Inflammatory macrophage treated with lipopolysaccharide for 4 hours (primary cell): ENCODE measurements at places on chromosomes 1 and 21.
A peak's percentile ranks its signal among the peaks of the same experiment; 100 is the strongest.

DNA sequence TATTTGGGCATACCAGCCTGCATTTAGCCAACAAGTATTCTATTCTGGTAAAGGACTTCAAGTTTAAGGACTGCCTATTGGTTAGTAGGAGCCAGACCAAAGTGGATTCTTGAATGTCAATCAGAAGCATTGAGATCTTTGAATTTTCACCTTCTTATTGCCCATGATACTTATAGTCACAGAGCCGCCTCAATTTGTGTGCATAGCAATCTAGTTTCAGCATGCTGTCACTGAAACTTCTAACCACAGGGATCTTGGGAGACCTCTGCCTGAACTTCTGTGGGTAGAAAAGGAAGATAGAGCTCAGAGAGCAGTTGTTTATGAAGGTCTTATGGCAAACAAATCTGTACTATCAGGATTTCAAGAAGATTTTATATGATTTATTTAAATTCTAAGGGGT, 501.4 kb upstream of the USP24 start:
- DNase-seq, result no peak

GRCh38 chr1:150609732-150610131, 19.7 kb downstream of the ENSA start:
- DNase-seq, result no peak

DNA sequence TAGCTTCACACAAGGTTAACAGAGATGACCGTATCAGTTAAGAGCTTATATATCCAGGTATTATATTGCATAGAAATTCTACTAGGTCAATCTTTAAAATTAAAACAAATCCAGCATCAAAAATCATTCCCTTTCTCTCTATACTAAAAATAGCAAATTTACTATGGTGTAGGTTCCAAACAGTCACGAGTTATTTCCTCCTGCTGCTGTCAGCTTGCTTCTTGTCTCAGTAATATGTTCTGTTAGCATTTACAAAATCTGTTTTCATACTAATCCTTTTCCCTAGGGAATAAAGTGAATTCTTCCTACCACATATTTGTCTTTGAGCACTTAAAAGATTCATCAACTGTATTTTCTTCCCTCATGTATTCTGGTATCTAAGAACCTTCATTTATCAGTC, 2.5 kb downstream of the WDR26 start:
- DNase-seq, result peak; percentile 15

DNA sequence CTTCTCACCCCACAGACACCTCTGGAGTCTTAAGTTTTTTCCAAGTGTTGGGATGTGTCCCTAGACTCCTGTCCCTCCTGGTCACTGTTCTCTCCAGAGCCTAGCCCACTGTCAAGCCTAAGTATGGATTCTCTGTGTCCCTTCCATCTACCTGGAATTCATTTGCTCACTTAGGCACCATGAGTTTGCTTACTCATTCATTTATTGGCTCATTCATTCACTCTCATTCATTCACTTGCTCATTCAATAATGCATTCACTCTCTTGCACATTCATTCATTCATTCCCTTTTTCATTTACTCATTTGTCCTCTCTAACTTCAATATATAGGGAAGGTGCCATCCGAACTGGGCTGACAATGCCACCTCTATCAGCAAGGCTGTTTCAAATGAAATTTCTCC, 1.6 kb downstream of the S100A16 start:
- no peak for DNase-seq

DNA sequence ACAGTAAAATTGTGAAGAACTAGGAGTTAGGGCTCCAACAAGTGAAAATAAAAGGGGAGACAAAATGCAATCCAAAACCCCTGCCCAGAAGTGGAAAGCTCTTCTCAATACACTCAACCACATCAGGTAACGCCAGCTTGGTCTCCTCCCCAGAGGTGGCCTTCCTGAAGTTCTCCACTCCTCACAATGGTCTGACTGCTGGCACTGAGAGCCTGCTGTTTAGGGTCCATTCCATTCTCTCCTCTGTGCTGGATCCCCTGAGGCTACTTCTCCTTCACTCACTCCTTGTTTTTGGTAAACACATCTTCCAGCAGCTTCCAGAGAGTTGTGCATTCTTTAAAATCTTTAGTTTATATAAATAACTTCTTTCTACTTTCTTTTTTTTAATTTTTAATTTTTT, 189.5 kb downstream of the KCNT2 start:
- no peak for DNase-seq

GRCh38 chr1:74427681-74428080, 84.7 kb downstream of the LRRC53 start:
- DNase-seq, result no peak

DNA sequence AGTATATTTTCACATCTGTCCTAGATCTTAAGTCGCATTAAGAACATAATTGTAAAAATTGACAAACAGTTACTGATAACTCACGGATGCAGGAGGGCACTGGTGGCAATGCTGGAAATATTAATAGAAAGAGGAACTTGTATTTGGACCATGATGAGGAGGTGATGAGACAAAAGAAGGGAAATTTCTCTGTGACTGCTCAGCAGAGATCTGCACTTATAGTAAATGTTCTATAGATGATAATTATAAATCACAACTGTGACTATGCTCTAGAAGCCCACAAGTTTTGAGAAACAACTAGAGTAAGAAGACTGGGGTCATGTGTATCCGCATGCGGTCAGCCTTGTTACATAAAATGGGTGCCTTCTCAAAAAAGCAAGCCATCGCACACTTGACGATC, 8.7 kb upstream of the DUSP12 start:
- peak; percentile 64 for DNase-seq

GRCh38 chr21:31184459-31184858, 146.2 kb upstream of the KRTAP19-8 start:
- peak; percentile 32 for DNase-seq

DNA sequence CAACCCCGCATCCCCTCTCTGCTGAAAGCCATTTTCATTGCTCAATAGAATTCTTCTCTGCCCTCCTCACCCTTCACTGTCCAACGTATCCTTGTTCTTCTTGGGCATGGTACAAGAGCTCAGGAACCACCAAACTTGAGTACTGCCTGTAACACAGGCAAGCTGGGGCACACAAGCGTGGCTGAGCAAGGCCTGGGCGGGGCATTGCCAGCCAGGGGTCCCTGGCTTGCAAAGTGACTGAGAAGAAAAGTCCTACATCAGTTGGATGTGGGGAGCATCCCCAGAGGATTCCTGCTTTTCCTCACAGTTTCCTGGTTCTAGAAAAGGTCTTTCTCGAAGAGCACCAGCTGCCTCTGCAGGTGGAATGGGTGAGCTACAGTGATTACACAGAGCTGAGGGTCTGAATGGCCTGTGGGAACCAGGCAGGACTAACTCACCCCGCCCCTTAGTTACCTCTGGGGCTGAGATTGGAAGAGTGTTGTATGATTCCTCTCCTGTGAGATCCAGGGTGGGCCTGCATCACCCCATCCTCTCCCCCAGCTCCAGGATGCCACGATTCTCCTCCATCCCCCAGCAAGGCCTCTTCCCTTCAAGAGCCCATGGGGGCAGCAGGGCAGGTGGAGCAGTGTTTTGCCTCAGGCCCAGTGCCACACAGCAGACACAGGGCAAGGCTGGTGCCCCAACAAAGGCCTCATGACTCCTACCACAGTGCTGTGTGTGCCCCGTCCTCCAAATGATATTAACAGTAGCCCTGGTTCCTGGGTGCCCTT, 121.9 kb downstream of the MATN1 start:
- DNase-seq, result no peak

GRCh38 chr1:33273961-33274371, 17.7 kb downstream of the ZNF362 start:
- DNase-seq, result no peak

DNA sequence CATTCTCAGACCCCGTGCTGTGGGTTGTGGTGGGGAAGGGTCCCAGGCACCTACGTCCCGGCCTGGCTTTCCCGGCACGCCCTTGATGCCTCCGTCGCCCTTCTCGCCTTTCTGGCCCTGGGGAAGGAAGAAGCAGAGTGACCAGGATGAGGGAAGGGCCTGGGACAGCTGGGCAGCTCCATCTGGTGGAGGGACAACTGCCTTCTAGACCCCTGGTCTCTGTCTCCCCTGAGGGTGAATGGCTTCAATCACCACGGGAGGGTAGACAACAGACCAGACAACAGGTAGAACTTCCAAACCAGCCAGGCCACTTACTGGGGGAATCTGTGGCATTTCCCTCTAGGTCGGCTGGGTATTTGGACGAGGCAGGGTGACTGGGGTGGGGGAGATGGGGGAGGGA, 11.9 kb downstream of the COL16A1 start:
- DNase-seq, result no peak

DNA sequence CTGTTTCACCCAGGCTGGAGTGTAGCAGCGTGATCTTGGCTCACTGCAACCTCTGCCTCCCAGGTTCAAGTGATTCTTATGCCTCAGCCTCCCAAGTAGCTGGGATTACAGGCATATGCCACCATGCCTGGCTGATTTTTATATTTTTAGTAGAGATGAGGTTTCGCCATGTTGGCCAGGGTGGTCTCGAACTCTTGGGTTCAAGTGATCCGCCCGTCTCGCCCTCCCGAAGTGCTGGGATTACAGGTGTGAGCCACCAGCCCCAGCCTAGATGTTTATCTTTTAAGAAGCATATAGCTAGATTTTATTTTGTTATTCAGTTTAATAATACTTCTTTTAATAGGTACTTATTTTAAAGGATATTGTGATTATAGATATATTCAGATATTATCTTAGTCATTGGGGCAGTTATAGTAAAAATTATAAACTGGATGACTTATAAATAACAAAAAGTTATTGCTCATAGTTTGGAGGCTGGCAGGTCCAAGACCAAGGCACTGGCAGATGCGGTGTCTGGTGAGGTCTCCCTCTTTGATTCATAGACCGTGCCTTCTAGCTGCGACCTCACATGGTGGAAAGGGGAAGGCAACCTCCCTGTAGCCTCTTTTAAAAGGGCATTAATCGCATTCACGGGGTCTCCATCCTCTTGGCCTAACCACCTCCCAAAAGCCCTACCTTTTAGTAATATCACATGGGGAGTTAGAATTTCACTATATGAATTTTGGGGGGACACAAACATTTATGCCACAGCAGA, 3.1 kb upstream of the KCNE2 start:
- no peak for DNase-seq

GRCh38 chr1:173168941-173169340, 38.2 kb downstream of the TNFSF4 start:
- DNase-seq, result no peak

GRCh38 chr21:43808367-43808766, 19.0 kb downstream of the RRP1 start:
- DNase-seq, result no peak

DNA sequence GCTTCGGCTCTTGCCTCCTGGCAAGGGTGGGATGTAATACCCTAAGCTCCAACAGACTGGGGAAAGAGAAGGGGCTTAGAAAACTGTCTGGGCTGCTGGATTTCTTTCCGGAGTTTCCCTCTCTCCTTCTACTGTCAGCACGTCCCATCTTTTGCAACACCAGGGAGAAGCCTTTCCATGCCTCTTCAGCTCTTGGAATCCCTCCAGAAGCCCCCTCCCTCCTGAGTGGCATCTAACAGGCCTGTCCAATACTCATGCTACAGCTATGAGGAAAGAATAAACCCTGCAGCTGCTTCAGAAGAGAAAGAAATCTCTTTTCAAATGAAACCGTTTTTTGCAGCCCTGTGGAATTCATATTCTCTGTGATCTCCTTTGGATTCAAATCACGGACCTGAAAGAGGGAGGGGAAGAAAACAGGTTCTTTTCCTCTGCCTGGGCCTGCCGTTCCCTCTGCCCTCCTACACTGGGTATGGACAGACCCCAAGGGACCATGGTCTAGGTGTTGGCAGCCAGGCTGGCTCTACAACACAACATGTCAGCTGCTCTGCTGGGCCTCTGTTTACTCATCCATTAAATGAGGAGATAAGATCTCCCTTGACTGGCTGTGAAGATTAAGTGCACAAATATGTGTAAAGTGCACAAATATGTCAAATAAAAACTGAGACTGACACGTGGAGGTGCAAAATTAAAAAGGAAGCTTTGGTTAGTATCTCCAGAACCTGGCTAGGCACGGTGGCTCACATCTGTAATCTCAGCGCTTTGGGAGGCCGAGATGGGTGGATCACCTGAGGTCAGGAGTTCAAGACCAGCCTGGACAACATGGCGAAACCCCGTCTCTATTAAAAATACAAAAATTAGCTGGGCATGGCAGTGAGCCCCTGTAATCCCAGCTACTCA, 6.0 kb upstream of the CAPN2 start:
- DNase-seq, result no peak

DNA sequence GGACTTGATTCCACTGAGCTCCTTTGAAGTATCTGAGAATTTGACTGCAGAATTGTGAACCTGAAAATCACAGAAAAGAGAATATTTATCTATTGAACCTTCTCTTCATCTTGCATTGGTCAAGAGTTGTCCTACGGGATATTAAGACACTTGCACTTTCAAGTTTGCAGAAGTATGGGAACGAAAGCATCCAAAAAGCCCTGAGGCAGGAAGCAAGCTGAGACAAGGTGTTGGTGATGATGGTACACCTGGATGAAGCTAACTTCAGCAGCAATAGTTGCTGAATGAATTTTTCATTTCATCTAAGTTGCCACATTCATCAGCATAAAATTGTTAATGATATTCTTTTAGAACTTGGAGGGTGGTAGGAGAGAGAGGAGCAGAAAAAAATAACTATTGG, 686.6 kb upstream of the ADAMTS5 start:
- no peak for DNase-seq

- no peak for DNase-seq
These were observed 1.7 kb downstream of the PTPRU start for GRCh38 chr1:29237852-29238619.

DNA sequence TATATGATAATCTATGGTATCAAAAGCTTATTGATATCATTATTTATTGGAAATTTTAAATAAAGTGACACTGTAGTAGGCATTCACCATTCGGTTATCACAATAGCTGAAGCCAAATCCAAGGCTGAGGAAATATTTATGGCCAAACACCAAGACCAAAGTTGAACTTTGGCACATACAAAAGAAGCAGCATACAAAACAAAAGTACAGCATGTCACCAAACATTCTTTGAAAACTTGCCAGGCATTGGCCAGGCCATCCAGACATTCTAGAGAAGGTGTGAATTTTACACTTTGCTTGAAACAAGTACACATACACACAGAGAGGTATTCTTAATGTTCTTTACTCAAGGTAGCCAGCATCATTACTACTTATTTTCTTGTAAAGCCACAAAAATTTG, 544.4 kb upstream of the CXADR start:
- no peak for DNase-seq

GRCh38 chr1:173097001-173097400, 46.3 kb upstream of the TNFSF18 start:
- DNase-seq, result no peak

GRCh38 chr21:45280178-45280821, 7.4 kb downstream of the POFUT2 start:
- no peak for DNase-seq

GRCh38 chr1:212587888-212588510, 20.6 kb upstream of the ATF3 start:
- DNase-seq, result no peak
